ENCODE measurements at places on chromosomes 3 and 15.

DNA sequence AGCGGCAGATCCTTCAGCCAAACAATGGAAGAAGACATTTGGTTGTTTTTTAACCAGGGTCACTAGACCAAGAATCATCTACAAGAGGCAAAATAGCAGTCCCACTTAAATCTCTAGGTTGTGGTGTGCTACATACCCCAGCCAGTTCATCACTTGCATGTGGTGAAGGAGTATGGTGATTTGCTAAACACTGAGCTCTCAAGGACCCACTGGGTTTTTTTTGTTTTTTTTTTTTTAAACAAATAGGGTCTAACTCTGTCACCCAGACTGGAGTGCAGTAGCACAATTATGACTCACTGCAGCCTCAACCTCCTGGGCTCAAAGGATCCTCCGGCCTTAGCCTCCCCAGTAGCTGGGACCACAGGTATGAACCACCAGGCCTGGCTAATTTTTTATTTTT, 508.0 kb downstream of the FOXP1 start:
- H3K4me3 ChIP-seq: no peak overlapping the region
- H3K4me1 ChIP-seq: peaks cover 32% of the 10 kb centered on the region
- no peaks in the 10 kb centered on the region for H3K27me3 ChIP-seq
- H3K27ac ChIP-seq: peak overlapping the region; percentile 40

- H3K4me1 ChIP-seq: peaks cover 18% of the 10 kb centered on the region
- no peak overlapping the region for H3K4me3 ChIP-seq
- no peak overlapping the region for H3K27ac ChIP-seq
- H3K36me3 ChIP-seq: no peaks in the 10 kb centered on the region
These were observed 23.5 kb upstream of the STT3B start for GRCh38 chr3:31509147-31509728.

GRCh38 chr15:41891946-41892345, 1.9 kb downstream of the SPTBN5 start:
- no peak for DNase-seq
- H3K4me3 ChIP-seq: no peak overlapping the region
- H3K27ac ChIP-seq: peak overlapping the region; percentile 89
- no peaks in the 10 kb centered on the region for H3K36me3 ChIP-seq
- no peaks in the 10 kb centered on the region for H3K27me3 ChIP-seq

- H3K36me3 ChIP-seq: no peaks in the 10 kb centered on the region
- no peaks in the 10 kb centered on the region for H3K27me3 ChIP-seq
- no peak overlapping the region for H3K4me3 ChIP-seq
- no peaks in the 10 kb centered on the region for H3K4me1 ChIP-seq
These were observed 15.8 kb upstream of the SAMMSON start for GRCh38 chr3:69983546-69984265.

DNA sequence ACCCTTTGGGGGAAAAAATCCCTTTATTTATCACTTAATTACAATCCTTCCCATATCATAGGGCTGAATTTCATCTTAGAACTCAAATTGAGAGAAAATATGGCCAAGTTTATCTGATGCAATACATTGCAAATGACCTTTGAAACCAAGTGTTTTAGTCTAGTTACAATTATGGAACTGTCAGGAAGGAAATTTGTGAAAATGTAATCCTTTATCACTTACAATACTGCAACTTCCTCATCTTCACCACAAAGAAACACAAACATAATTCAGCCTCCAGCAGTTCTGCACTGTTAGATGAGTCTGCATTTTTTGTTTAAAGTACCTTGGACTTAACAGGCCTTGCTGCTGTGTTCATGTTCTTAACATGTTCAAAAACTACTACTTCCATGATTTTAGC, 4.6 kb downstream of the CCPG1 start:
- no peak overlapping the region for H3K27ac ChIP-seq
- no peaks in the 10 kb centered on the region for H3K36me3 ChIP-seq
- H3K4me1 ChIP-seq: peaks cover 7% of the 10 kb centered on the region
- no peak overlapping the region for H3K4me3 ChIP-seq
- no peak for DNase-seq

DNA sequence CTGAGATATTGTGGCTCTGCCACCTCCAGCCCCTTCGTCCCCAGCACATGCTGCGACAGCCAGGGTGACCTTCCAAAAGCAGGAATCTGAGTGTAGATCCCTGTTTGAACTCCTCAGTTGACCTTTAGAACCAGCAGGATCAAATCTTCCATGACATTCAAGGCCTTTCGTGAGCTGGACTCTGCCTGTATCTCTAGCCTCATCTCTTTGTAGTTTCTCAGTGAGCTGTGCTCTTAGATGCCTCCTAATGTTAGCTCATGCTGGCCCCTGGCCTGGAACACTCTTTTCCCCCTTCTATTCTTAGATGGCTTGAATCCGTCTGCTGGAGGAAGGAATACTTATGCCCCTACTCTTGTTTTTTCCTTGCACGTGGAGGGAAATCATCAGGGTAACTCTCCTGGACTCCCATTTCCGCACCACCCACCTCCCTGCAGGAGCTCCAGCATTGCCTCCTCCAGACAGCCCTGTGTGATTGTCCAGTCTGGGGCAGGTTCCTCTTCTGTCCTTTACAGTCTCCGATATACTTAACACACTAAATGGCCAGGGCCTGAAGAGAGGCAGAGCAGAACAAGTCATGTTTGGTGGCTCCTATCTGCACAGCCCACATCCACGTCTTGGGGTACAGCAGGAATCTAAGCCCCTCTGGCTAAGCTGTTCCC, 26.7 kb upstream of the CHRNB4 start:
- H3K36me3 ChIP-seq: no peaks in the 10 kb centered on the region
- no peaks in the 10 kb centered on the region for H3K4me1 ChIP-seq
- no peaks in the 10 kb centered on the region for H3K27me3 ChIP-seq
- H3K27ac ChIP-seq: no peak overlapping the region

GRCh38 chr3:29409409-29409808, 128.5 kb downstream of the RBMS3 start:
- H3K4me1 ChIP-seq: no peaks in the 10 kb centered on the region
- H3K36me3 ChIP-seq: no peaks in the 10 kb centered on the region
- no peak overlapping the region for H3K27ac ChIP-seq

GRCh38 chr15:56943403-56943802, 25.0 kb downstream of the TCF12 start:
- H3K27me3 ChIP-seq: no peaks in the 10 kb centered on the region
- no peak for DNase-seq
- H3K27ac ChIP-seq: no peak overlapping the region

GRCh38 chr3:105195260-105195659, 171.4 kb upstream of the ALCAM start:
- no peak overlapping the region for H3K27ac ChIP-seq
- no peaks in the 10 kb centered on the region for H3K36me3 ChIP-seq
- H3K4me1 ChIP-seq: no peaks in the 10 kb centered on the region
- no peak for DNase-seq
- no peaks in the 10 kb centered on the region for H3K27me3 ChIP-seq

GRCh38 chr3:126341755-126342150, 15.5 kb downstream of the KLF15 start:
- H3K4me3 ChIP-seq: no peak overlapping the region
- no peaks in the 10 kb centered on the region for H3K36me3 ChIP-seq
- H3K4me1 ChIP-seq: no peaks in the 10 kb centered on the region
- DNase-seq: no peak

DNA sequence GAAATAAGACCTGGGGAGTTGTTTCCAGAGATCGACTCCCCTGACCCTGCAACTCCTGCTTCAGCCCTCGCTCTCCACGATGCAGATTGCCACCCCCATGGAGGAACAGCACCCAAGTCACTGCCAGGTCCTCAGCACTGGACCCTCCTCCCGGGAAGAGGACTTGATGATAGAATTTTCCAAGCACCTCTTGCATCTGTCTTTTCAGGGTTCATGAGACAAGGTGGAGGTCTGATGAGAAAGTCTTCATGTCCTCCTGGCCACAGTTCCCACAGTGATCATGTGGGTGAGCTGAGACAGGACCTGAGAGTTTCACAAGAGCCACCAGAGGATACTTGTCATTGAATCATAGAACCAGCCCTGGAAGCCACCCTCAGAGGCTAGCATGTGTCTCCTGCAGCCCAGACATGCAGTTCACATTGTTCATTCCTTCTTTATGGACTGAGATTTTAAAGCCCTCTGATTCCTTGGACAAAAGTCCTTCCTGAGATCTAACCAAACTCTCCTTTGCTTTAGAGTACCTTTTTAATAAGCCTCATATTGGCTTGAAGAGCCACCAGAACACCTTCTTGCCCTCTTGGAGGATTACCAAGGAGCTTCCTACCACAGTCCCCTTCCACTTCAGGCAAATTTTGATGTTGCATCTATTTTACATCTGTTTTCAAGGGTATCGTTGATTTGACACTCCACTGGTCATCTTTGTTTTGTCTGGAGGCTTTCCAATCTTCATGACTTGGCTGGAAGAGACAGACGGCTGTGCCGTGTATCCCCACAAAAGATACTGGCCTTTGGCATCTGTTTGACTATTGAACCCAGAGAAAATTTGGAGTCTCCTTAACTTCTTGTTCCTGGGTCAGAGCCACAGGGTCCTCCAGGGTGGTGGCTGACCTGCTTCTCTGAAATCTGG, 224.8 kb upstream of the BHLHE40 start:
- DNase-seq: no peak
- H3K27me3 ChIP-seq: no peaks in the 10 kb centered on the region
- H3K36me3 ChIP-seq: no peaks in the 10 kb centered on the region
- no peak overlapping the region for H3K27ac ChIP-seq
- H3K4me3 ChIP-seq: no peak overlapping the region
- peaks cover 15% of the 10 kb centered on the region for H3K4me1 ChIP-seq

DNA sequence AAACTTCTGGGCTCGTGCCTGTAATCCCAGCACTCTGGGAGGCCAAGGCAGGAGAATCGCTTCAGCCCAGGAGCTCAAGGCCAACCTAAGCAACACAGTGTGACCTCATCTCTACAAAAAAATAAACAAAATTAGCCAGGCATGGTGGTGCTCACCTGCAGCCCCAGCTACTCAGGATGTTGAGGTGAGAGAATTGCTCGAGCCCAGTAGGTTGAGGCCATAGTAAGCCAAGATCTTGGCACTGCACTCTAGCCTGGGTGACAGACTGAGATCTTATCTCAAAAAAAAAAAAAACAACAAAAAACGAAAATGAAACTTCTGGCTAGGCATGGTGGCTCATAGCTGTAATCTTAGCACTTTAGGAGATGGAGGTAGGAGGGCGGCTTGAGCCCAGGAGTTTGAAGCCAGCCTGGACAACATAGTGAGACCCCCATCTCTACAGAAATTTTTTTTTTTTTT, 53.7 kb downstream of the PIK3CB start:
- H3K27me3 ChIP-seq: no peaks in the 10 kb centered on the region
- peak overlapping the region; percentile 74 for H3K27ac ChIP-seq
- no peaks in the 10 kb centered on the region for H3K36me3 ChIP-seq
- H3K4me1 ChIP-seq: peaks cover 10% of the 10 kb centered on the region

DNA sequence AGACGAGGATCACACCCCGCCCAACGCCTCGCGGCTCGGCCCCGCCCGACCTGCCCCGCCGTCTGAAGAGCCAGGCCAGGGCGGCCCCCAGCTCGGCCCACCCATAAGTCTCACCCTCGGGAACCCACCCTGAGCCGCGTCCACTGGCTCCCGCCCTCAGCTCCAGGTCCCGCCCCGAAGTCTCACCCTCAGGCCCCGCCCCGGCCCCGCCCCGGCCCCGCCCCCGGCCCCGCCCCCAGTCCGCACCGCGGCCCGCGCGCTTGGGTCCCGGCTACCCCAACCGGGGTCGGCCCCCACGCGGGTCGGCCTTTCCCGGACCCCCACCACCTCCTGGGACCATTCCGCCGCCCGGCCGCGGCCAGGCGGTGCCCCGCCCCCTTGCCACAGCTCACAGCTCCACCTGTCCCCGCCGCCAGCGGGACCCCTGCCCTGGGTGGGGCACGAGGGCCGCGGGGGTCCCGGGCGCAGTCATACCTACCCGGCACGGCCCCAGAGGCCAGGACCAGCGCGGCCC, 489 bp downstream of the CSPG5 start:
- peaks cover 6% of the 10 kb centered on the region for H3K4me1 ChIP-seq
- H3K27ac ChIP-seq: no peak overlapping the region
- no peaks in the 10 kb centered on the region for H3K36me3 ChIP-seq

- no peak overlapping the region for H3K4me3 ChIP-seq
- no peak for DNase-seq
- H3K4me1 ChIP-seq: peaks cover 6% of the 10 kb centered on the region
- no peaks in the 10 kb centered on the region for H3K36me3 ChIP-seq
- H3K27ac ChIP-seq: no peak overlapping the region
- H3K27me3 ChIP-seq: no peaks in the 10 kb centered on the region
These were observed 908 bp downstream of the CCNB2 start for GRCh38 chr15:59105854-59106253.

GRCh38 chr15:72890043-72890442, 106.5 kb upstream of the ADPGK start:
- DNase-seq: no peak
- no peaks in the 10 kb centered on the region for H3K27me3 ChIP-seq
- no peak overlapping the region for H3K27ac ChIP-seq
- H3K36me3 ChIP-seq: no peaks in the 10 kb centered on the region
- H3K4me1 ChIP-seq: no peaks in the 10 kb centered on the region
- H3K4me3 ChIP-seq: no peak overlapping the region

DNA sequence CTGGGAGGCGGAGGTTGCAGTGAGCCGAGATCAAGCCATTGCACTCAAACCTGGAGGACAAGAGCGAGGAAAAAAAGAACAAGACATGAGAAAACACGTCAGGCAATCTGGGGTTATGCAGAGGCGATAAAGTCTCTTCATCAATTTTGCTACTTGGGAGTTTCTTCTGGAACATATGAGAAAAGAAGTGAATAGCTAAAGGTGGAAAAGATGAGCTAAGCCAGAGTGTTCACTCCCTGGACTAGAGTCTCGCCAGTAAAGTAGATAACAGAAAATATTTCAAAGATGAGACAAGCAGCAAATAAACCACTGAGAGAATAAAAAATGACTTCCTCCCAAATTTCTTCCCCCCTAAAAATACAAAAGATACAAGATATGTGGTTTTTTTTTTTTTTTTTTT, 188.4 kb upstream of the HES1 start:
- no peak overlapping the region for H3K4me3 ChIP-seq
- H3K27me3 ChIP-seq: no peaks in the 10 kb centered on the region
- H3K36me3 ChIP-seq: no peaks in the 10 kb centered on the region
- no peak overlapping the region for H3K27ac ChIP-seq
- H3K4me1 ChIP-seq: no peaks in the 10 kb centered on the region

DNA sequence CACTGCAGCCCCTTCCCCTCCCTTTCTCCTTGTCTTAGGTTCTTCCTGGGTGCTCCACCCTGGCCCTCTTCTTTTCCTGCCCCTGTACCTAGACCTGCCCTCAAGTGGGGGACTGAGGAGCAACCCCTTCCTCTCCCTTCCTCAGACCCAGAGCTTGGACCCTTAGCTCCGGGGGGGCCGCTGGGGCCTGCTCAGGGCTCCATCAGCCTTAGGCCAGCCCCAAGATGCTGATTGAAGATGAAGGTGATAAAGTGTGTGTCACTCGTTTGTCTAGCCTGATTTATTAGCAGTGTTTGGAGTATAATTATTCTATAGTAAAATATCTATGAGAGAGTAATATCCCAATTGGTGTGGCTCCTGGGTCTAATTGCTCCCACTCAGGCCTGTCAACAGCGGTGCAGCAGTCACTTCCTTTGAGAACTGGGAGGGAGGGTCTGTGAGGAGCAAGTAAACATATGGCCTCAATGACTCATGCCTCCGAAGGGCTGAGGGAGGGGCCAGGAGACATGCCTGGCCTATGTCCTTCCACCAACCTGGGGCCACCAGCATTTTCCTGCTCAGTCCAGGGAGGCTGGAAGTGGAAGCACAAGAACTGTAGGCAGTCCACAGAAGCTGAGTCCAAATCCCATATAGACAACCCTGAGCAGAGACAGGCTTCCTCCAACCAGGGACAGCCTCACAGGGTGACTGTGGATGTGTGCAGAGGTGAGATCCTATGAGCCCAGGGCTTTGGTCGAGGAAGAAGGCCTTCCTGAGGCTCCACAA, 123.2 kb downstream of the DNAJB8 start:
- no peak for DNase-seq
- H3K36me3 ChIP-seq: peaks cover 11% of the 10 kb centered on the region
- H3K27me3 ChIP-seq: no peaks in the 10 kb centered on the region
- H3K4me1 ChIP-seq: no peaks in the 10 kb centered on the region
- no peak overlapping the region for H3K27ac ChIP-seq
- H3K4me3 ChIP-seq: no peak overlapping the region

Data from effector memory CD4-positive, alpha-beta T cell (primary cell).